Bronchial epithelial cell (primary cell): ENCODE measurements at places on chromosomes 6 and 20.

DNA sequence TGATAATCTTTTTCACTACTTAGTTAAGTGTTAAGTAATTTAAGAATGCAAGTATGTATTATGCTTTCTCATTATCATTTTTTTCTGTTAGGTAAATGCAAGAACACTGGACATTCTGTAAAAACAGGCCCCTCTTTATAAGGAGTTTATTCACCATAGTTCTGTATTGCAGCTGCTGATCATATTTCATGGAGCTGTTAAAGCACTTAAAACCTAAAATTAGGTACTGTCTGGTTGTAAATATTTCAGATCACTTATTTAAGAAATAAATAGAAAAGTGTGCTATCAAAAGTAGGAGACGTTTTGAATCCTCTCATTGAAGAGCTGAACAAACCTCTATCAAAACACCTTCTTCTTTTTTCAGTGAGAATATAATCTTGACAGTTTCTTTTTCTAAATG, 3.9 kb downstream of the EYA4 start:
- DNase-seq: peak; percentile 30

- no peak for DNase-seq
Measured at GRCh38 chr6:19083801-19084200, 696.7 kb downstream of the RNF144B start.

DNA sequence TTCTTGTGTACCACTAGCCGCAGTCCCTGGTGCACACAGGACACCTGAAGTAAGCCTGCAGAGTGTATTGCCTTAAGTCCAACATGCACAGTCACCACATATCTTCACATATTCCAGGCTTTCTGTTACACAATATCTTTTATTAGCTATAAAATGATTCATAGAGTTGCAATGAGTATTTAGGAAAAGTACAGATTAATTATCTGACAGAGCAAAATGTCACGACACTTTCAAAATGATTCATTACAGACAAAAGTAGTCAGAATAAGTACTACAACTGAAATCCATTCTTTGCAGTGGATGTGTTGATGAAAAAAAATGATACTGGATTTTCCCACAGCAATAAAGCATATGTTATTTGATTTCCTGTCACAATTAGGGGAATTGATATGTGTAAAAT, 199.5 kb upstream of the ASCC3 start:
- DNase-seq: peak; percentile 96

- no peak for DNase-seq
Measured at GRCh38 chr6:38483526-38483925, 156.2 kb downstream of the BTBD9 start.

DNA sequence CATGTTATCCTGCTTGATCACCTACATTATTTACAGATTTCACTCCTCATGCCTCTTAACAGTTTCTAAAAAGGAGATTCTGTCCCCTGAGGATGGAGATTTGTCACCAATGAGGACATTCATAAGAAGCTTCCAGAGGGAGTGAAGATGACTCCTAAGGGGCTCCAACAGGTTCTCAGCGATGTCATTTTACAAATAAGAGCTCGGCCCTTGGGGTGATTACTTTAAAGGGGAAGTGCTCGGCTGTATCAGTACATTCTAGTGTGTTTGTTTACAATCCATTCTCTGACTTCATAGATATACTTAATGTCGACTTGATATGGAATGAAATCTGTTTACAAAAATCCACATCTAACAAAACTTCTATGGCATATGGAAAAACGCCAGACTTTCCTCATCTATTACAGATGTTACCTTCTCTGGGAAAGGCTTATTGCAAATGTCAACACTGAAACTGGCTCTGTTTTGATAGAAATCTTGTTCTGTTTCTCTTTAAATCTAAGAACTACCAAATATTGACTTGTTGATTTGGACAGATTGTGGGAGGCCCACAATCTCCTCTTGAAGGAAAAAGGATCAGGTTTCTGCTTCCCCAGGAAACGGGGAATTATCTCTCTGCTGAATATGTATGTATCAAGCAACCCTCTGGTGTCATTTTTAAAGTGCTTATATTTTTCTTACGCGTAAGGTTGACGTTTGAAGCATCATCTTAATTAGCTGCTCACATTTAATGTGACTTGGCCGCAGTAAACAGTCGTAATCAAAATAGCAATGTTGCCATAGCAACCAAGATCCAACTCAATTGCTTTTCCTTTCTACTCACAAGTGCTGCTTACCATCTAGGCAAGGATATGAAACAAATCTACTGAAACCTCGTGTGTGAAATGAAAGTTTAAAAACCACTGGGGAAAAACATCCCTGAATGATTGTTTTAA, 95.7 kb downstream of the SHLD1 start:
- peak; percentile 25 for DNase-seq

DNA sequence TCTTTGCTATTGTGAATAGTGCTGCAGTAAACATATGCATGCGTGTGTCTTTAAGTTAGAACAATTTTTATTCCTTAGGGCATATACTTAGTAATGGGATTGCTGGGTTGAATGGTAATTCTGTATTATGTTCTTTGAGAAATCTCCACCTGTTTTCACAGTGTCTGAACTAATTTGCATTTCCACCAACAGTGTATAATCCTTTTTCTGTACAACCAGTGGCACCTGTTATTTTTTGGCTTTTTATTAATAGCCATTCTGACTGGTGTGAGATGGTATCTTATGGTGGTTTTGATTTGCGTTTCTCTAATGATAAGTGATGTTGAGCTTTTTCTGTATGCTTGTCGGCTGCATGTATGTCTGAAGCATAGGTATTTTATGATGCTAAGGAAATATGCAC, 820.8 kb upstream of the MAP3K7 start:
- no peak for DNase-seq

- peak; percentile 60 for DNase-seq
Measured at GRCh38 chr6:27630727-27631608, 158.1 kb upstream of the ZNF184 start.

DNA sequence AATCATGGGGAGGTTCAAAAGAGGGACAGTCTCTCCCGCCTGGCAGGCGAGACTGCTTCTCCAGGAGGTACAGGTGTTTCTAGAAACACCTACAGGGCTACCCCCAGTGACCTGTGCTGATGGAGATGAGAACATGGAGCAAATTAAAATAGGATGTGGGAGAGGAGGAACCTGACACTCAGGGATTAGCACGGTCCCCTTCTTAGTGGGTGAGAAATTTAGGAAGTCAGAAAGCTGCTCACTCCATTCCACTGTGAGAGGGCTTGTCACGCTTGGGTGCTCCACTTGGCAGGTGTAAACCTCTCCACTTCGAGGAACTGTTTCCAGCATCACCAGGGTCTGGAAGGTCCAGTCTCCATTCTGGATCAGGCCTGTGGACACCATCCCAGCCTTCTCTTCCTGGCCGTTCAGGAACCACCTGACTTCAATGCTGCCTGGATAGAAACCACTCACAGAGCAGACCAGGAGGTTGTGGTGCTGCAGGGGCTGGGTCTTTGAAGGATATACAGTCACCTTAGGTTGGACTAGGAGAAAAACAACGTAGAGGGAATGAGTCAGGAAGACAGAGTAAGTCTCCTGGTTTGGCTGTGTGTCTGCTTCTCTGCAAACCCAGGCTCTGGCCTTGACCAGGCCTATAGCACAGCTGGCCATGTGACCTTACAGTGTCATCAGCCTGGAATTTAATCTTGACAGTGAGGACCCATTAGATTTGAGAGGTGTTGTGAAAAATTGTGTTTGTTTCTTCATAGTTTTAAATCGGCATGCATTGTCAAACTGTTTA, 8.1 kb downstream of the HLA-DRB1 start:
- DNase-seq: peak; percentile 6

GRCh38 chr6:166998256-166999144, 697 bp upstream of the CEP43 start:
- DNase-seq: no peak

DNA sequence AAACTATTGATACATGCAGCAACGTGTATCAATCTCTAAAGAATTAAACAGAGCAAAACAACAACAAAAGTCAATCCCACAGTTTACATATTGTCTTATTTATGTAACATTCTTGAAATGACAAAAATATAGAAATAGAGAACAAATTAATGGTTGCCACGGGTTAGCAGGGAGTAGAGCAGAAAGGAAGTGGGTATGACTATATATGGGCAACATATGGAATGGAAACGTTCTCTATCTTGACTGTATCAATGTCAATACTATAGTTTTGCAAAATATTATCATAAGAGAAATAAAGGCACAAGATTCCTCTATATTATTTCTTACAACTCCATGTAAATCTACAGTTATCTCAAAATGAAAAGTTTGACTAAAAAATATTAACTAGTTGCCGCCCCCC, 12.8 kb downstream of the AK9 start:
- no peak for DNase-seq

DNA sequence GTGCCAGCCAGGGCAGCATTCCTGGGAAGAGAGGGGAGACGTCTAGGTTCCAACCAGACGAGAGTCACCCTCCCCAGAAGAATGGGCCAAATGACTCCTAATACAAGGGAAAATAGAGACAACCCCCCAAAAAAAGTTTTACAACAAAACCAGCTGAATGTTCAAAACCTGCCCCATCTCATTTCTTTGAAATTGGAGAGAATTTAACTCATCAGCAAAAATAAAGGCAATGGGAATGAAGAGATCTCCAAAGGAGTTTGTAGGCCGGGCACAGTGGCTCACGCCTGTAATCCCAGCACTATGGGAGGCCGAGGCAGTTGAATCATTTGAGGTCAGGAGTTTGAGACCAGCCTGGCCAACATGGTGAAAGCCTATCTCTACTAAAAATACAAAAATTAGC, 9.7 kb upstream of the EMILIN3 start:
- no peak for DNase-seq

DNA sequence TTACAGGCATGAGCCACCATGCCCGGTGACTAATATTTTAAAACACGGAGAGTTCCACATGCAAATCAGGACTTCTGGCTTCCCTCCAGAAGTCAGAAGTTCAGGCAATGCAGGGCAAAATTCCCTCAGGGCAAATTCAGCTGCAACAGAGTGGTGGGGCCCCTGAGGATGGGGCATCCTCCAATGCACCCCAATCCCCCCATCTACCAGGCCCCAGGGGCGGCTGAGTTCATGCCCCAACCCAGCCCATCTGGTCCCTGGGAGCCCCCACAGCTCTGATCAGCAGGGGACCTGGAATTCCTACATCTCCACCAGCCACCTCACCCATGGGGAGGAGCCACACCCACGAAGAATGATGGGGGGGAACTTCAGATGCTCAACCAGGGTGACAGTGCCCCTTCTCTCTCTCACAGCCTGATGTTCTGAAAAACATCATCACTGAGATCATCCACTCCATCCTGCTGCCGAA, 22.6 kb downstream of the BPIFB1 start:
- peak; percentile 54 for DNase-seq

DNA sequence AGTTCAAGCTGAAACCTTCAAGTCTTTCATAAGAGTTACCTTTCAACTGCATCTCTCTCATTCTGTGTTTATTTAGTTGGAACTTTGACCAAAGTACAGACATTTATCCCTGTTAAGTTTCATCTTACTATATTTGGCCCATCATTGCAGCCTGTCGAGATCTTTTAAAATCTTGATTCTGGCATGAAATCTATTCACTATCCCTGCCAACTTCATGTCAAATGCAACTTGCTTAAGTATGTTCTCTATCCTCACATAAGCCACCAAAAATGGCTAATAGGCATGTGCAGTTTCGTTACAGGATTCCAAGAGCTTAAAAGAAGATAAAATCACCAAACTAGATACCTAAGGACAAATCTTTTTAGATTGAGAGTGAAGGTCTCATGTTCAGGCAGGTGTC, 117.5 kb upstream of the KCNQ5 start:
- no peak for DNase-seq

DNA sequence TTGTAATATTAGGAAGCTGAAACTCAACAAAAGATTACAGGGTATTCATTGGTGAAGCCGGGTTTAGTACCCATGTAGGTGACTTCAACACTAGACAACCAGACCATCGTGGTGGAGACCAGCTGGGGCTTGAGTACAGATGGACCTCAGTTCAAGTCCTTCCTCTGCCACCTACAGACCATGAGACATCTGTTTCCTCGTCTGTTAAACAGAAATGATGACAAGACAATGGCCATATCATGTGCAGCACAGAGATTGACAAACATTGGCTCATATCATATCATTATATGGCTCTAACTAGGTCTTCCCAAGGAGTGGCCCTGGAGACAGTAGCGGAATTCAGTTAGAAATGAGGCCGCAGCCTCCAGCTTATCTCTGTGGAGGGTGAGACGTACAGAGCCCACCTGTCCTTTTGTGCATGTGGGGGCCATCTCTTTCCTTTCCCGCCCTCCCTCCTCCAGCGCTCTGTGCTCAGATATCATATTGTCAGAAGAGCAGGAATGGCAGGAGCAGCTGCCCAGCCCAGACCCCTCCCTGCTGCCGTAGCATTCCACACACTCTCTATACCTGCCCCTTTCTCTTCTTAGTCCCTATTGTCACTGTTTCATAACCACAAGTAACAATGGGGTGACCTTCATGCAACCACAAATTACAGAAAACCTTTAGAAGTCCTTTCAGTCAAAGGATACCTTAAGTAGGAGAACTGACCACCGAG, 75.1 kb downstream of the LY86 start:
- no peak for DNase-seq

DNA sequence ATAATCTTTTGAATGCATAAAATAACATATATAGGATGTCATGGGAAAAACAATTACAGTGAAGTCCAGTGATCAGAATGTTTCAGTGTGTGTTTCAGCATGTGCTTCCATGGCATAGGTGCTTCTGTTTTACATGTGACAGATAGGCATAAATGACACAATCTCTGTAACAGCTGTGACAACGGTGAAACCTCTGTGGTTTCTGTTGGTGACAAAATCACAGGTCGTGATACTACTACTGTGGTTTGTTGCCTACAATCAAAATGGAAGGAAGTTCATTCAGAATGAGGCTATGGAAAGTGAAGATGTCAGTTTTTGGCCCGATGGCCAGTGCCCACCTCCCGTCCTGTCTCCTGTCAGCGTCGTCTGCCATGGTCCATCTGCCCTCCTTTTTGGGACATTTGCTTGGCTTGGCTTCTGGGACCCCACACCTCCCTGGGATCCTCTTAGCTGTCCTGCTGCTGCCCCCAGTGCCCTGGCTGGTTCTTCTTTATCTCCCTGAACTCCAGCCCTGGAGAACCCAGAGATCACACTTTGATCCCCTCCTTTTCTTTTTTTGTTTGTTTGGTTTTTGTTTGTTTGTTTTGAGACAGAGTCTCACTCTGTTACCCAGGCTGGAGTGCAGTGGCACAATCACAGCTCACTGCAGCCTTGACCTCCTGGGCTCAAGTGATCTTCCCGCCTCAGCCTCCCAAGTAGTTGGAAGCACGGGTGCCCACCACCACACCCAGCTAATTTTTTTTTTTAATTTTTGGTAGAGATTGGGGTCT, 79.3 kb upstream of the NAA20 start:
- DNase-seq: no peak

GRCh38 chr6:130840050-130840449, 12.8 kb downstream of the SMLR1 start:
- peak; percentile 21 for DNase-seq

- peak; percentile 72 for DNase-seq
Measured at GRCh38 chr6:28586962-28587745, 61.5 kb downstream of the GPX5 start.
